Stimulated activated naive CD4-positive, alpha-beta T cell treated with Interleukin-2 at 50 U/mL for 16 hours (primary cell): ENCODE measurements at places on chromosomes 5 and 9.
A peak's percentile ranks its signal among the peaks of the same experiment; 100 is the strongest.

GRCh38 chr9:18542837-18543405 lies 69.0 kb downstream of the ADAMTSL1 start:
- no peak for DNase-seq

- DNase-seq: no peak
Measured at GRCh38 chr9:8751406-8751930, 951.9 kb upstream of the DMAC1 start.

GRCh38 chr5:109225716-109226625 lies 183.8 kb downstream of the PJA2 start:
- DNase-seq: no peak

- no peak for DNase-seq
Measured at GRCh38 chr5:35151146-35151920, 79.0 kb downstream of the PRLR start.

GRCh38 chr9:16867576-16868311 lies 2.7 kb downstream of the BNC2 start:
- DNase-seq: no peak

- DNase-seq: no peak
Measured at GRCh38 chr9:82353631-82354278, 365.2 kb downstream of the SPATA31D1 start.

DNA sequence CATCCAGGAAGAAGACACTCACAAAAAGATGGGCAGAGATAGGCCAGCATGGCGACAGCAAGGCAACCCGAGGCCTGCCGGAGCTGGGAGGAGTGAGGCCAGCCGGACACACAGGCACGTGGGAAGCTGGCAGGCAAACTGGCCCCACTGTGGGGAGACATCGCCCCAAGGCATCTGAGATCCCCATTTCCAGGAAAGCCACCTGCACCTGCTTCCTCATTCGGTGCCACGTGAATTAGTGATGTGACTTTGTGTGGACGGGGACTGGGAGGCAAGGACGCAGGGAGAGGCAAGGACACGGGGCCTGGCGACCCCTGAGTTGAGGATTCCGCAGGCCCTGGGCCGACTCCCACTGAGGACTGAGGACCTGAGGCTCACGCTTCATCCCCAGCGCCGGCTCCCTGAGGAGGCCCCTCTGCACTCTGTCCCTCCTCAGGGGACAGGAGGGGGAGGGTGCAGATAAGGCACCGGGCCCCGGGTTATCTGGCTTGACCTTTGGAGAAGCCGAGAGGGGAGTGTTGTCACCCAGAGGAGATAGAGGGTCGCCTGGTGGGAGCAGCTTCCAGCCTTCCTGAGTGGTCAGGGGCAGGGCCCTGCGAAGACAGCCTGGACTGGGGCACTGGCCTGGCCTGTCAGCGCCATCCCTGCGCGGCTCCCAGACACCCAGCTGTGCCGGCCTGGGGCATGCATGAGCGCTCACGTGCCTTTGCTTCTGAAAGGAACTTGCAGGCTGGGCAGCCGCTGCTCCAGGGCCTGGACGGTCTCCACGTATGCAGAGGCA lies 39.7 kb downstream of the NDUFS6 start:
- DNase-seq: no peak

DNA sequence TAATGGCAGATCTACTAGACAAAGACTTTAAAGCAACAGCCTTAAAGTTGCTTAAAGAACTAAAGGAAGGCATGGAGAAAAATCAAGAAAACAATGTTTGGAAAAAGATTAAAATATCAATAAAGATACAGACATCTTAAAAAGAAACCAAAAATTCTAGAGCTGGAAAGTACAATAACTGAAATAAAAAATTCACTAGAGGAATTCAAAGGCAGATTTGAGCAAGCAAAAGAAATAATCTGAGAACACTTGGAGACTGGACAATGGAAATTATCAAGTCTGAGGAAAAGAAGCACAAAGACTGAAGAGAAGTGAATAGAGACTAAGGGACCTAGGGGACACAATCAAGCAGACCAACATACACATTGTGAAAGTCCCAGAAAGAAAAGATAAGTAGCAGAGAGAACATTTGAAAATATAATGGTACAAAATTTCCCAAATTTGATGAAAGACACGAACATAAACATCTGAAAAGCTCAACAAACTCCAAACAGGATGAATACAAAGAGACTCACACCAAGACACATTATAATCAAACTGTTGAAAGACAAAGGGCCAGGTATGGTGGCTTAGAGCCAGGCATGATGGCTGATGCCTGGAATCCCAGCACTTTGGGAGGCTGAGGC lies 26.3 kb downstream of the SIL1 start:
- no peak for DNase-seq

GRCh38 chr5:144122081-144122480 lies 48.4 kb downstream of the YIPF5 start:
- DNase-seq: no peak

DNA sequence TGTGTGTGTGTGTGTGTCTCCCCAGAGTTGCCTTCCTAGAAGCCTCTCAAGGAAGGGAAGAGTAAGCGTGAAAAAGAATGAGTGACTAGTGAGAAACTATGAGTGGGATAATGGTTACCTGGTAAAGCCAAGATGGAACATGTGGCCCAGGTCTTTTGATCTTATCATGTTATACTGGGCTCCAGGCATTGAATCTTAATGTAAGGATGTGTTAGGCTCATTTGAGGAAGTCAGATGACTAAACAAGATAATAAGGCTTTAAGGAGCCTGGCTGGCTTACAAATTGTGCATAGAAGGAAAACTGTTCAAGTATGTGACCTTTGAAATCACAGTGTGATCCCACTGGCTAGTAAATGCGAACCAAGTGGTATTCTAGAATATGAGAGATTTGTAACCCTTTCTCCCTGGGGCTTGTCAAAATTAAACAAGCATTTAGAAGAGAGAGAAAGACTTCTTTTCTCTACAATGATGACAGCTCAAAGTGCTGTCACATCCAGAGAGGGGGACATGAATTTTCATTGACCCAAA lies 29.9 kb upstream of the HMHB1 start:
- no peak for DNase-seq

DNA sequence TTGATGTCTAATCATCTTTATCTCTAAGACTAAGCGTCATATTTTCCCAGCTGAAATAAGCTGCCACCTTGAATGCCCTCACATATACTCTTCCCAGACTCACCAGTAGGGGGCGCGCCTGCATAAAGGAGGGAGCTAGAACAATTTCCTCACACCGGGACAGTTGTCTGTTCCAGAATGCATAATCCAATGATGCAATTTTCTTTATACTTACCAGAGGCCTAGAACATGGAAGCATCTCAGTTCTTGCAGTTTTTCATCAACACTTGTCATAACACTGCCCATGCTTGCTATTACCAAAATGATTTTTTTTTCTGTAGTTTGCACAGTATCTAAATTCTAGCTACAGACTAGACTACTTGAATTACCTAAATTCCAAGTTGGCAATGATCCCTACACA lies 203.9 kb downstream of the FRMD3 start:
- peak; percentile 37 for DNase-seq

DNA sequence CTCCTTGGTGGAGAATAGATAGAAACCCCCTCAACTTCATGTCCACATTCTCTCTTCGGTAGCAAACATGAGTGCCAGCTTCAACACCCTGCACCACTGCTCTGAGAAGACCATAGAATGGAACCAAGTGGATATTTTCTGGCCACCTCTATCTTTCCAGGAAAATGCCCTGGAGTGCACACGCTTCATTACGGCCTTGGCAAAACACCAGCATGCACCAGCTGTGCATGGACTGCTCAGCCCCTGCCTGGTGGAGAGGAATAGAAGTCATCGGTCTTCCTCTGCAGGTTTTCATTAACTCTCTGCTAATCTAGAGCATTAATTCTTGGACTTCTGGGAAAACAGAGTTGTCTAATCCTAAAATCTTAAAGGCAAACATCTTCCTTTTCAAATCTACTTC lies 211.6 kb upstream of the TMEM161B start:
- DNase-seq: no peak

GRCh38 chr5:76983468-76983867 lies 30.6 kb downstream of the CRHBP start:
- DNase-seq: no peak

DNA sequence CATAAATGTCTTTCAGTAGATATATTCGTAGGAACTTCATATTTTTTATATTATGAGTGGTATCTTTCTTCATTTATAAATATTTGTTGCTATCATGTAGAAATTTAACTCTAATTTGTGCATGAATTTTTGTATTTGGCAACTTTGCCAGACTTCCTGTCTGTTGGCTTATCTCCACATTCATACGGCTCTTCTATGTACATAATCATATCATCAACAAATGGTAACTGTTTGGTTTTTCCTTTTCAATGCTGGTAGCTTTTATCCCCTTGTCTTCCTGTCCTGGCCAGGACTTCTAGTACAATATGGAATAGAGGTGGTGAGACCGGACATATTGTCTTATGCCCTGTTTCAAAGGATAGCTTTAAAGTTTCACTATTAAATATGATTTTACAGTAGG lies 132.3 kb upstream of the COL5A1 start:
- DNase-seq: no peak

DNA sequence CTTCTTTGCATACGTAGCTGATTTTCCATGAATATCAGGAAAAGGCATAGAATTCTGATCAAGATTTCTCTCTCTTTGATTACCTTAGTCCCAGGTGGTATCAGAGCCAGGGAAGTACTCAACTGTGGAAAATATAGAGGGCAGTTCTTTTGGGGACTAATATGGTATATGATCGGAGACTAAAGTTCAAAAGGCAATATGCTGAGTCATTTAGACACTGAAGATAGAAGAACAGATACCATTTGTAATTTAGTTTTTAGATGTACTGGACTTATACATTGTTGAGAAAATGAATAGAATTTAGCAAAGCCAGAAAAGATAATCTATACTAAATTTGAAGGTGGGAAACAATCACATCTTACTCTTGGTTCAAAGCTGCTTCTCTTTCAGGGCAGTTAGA lies 5.1 kb downstream of the PCDHB3 start:
- DNase-seq: no peak

GRCh38 chr9:87529671-87530070 lies 32.0 kb downstream of the DAPK1 start:
- no peak for DNase-seq

DNA sequence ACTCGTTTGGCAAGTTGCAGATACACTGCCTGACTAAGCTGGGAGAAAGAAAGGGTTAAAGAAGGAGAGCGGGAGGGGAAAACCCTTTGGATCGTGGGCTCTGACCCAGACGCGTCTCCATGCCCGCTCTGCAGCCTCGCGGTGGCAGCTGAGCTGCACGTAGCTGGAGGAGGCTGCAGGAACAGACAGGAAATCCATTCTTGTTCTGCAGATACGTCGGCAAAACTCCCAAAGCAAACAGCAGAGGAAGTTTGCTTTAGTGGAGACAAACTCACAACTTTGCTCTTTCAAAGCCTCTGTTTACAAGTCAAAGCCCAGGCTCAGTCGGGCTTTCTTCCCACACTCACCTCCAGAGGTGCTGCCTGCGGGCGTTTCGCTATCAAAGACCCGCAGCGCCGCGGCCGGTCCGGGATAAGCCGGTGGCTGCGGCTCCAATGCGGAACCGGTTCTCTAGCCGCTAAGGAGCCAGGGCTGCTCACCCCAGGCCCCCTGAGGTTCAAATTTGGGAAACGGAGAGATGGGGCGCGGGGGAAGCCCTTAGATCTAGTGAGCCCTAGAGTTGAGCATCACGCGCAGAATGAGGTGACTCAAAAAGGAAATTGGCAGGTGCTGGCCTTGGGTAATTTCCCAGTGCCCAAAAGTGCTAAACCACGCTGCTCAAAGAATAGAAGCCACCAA lies 60.7 kb downstream of the MAT2B start:
- DNase-seq: peak; percentile 14

DNA sequence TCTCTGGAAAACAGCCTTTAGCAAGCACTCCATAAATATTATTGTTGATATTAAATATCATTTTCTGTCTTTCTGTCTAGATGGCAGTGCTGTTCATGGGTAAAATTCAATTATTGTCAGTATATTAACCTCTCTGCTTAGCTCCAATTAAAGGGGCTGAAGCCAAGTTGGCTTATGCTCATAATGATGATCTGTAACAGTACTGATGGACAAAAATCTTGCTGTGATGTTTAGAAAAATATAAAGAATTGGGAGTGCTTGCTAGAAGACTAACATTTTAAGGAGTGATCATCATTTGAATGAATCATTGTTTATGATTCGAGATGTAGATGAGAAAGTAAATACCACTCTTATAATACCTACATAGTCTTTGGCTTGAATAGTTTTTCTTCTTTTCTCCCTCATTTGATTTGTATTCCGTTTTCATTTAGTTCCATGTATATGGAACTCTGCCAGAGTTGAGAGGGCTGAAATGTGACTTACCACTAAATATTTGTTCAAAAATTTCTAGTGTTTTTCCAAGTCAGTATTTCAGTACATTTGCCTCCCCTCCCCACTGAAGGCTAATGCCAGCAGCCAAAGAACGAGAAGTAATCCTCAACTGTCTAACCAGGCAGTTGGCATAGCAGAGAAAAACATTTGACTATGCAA lies 538.3 kb downstream of the CSNK1G3 start:
- no peak for DNase-seq

GRCh38 chr5:149931992-149932436 lies 12.6 kb downstream of the PDE6A start:
- DNase-seq: no peak

DNA sequence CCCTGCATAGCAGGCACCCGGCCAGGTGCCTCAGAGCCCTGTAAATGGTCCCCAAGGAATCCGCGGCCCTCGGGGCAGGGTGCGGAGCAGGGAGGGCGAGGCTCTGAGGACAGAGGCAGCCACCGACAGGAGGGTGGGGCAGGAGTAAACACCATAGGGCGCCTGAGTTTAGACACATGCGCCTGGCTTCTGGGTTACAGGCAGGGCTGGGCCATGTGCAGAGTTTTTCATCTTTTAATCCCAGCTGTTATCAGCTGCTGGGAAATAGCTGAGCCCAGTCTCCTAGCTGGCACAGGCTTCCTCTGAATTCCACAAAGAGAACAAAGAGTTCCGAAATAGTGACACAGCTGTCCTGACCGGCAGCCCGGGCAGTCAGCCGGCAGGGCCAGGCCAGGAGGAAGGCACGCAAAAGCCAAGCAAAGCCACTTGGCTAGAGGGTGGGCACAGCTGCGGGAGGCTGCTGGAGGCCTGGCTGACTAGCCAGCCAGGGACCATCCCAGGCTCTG lies 98.9 kb upstream of the PHYKPL start:
- DNase-seq: no peak

DNA sequence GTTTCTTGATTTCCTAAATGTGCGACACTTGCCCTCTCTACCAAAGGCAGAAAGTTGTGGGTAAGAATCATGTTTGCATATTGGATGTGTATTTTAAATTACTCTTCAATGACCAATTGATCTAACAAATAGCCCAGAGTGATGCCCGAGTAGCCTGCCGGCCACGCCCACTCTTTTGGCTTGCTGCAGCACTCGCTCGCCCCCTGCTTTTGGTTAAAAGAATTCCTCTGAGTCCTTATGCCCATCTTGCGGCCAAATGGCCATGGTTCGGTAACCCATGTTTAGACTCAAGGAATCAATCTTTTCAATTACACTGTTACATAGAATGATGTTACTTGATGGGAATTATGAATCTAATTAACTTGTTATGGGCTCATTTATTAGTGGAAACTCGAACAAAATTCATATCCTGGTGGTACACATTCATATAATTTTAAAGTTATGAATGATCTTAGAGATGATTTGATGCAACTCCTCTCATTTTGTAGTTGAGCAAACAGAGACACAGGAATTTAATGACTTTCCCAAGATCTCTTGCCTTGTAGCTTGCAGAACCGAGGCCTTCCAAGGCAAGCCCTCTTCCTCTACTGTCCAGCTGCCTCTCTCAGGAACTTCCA lies 36.5 kb downstream of the PPIC start:
- DNase-seq: no peak

- DNase-seq: no peak
Measured at GRCh38 chr9:5871785-5872184, 18.9 kb upstream of the MLANA start.

GRCh38 chr9:89207026-89207425 lies 28.4 kb upstream of the SHC3 start:
- no peak for DNase-seq
